RWPE2 (cell line): ENCODE measurements at places on chromosomes 4 and X.

- no peak for DNase-seq
Observed at GRCh38 chrX:110172215-110172614, 145.7 kb downstream of the AMMECR1 start.

DNA sequence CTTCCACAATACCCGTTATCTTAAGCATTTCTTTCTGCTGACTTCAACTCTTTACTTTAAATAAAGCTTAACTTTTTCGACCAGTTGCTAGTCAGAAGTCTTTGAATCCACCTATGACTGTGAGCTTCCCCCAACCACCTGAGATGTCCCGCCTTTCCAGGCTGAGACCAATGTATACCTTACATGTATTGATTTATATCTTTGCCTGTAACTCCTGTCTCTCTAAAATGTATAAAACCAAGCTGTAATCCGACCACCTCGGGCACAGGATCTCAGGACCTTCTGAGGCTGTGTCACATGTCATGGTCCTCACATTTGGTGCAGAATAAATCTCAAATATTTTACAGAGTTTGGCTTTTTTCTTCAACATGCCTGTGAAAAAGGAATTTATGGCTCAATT is 2.9 kb upstream of the TMEM164 start:
- no peak for DNase-seq

GRCh38 chr4:52915191-52915590 is 53.1 kb downstream of the RASL11B start:
- DNase-seq, result no peak

DNA sequence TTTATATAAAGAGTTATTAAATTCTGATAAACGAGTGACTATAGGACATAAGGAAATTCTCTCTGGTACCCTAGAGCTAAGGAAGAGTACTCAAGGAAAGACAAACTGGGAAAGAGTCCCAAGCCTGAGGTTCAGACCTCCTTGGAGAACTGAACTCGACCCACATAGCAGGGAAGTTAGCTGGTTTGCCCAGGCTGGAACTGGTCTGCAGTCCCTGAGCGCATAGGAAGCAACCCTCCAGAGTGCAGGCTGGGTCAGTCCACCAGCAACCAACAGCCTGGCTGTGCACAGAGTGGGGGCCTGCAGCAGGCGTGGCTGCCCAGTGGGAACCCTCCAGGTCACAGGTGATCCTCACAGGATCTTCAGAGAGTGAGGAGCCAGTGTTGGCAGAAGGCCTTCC is 114.1 kb downstream of the SOWAHB start:
- DNase-seq, result no peak

GRCh38 chrX:121301356-121301755 is 253.9 kb downstream of the GLUD2 start:
- no peak for DNase-seq

DNA sequence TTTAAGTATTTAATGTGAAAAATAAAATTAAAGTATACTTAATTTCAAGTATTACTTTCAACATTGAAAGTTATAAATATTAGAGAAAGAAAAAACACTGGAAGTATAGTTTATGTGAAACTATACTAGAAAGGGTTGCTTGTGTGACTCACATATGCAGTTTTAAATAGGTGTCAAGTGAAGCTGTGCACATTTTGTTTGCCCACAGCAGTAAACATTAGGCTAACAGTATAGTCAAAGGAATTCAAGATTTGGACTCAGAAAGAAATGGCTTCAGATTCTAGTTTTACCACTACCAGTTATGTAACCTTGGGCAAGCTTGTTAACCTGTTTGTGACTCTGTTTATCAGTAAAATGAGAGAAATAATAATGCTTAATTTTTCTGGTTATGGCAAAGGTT is 148.2 kb downstream of the FAM47B start:
- DNase-seq, result no peak

DNA sequence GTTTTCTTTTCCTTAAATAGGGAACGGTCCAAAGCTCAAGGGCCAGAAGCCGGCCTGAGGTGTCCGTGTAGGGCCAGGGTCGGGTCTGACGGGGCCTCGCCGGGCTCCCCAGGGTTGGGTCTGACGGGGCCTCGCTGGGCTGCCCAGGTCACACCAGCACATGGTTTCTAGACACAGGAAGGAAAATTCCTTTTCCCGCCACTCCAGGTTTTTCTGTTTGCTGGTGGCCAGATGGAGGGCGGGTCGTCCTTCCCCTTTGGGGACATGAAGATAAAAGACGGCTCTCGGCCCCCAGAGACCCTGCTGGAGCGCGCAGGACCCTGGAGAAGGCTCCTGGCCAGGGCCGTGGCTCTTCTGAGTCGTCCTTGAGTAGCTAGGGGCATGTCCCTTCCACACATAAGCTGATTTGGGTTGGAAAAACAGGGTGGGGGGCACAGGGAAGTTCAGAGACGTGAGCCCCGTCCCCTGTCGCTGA is 35.1 kb downstream of the PIGG start:
- no peak for DNase-seq

- DNase-seq, result no peak
Observed at GRCh38 chrX:70042399-70043371, 7.1 kb downstream of the AWAT2 start.

DNA sequence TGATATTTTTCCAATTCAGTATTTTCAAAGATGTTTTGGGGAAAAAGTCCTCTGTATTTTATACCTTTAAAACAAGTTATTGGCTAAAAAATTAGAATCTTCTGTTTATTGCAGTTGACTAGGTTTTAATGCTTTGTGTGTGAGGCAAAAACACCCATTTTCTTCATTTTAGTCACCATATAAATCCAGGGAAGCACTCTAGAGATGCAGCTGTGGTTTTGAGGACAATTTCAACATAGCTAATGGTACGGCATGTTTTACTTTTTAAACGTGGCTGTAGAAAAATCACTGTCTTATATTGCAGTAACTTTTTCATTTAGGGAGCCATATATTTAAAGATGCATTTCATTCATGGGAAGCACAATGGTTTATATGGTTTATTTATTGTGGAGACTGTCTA is 129.1 kb upstream of the PITX2 start:
- no peak for DNase-seq

GRCh38 chrX:15973299-15973698 is 118.7 kb upstream of the AP1S2 start:
- no peak for DNase-seq

DNA sequence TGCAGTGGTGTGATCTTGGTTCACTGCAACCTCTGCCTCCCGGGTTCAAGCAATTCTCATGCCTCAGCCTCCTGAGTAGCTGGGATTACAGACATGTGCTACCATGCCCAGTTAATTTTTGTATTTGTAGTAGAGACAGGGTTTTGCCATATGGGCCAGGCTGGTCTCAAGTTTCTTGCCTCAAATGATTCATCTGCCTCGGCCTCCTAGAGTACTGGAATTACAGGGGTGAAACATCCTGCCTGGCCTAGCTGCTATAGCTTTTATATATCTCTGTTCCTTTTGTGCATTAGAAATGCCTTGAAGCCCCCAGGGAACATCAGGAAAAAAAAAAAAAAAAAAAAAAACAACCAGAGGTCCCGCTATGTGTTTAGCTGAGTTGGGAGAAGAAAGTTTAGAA is 34.8 kb downstream of the UBE2K start:
- no peak for DNase-seq

GRCh38 chr4:158033416-158034120 is 139.3 kb downstream of the GASK1B start:
- DNase-seq, result no peak

DNA sequence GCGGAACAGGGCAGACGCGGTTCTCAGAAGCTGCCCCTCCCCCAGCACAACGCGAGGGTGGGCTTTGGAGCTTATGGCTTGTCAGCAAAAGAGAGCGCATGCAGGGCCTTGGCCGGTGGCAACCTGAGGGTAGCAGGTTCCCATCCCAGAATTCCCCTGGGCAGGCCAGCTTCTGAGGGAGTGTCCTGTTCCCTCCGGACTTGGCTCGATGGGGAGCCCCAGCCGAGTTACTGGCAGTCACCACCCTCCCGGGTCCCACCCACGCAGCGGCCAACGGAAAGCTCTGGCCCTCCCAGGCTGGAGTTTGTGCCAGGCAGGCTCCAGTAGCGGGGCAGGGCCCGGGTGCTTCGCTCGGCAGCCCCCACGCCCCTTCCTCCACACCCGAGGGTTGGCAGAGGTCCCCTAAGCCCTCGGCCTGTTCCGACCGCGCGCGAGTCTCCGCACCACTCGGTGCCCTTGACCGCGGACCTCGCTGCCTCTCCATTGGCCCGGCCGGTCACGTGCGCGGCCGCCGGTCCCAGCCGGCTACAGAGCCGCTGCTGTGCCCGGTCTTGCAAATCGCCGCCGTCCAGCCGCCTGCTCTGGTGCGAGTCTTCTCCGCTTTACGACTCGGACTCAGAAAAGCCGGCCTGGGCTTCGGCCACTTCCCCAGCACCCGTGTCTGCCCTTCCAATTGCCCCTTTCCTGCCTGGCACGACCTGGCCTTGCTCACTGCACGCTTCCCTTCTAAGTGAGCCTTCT is 20.9 kb upstream of the MTM1 start:
- no peak for DNase-seq

DNA sequence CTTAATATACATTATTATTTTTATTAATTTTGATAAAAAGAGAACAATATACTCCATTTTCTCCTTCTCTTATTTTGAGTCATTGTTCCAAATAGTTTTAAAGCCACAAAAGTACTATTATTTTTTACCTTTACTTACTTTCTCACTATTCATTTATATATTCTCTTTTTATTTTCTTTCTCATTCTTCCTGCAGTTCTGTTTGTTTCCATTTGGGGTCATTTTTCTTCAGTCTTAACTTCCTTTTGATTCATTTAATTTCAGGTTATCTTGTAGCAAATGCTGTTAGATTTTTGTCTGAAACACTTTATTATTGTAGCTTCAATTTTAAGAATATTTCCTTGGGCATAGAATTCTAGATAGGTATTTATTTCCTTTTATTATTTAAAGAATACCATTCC is 438.6 kb upstream of the EPHA5 start:
- DNase-seq, result no peak

- DNase-seq, result no peak
Observed at GRCh38 chrX:6909396-6909795, 238.1 kb upstream of the STS start.

DNA sequence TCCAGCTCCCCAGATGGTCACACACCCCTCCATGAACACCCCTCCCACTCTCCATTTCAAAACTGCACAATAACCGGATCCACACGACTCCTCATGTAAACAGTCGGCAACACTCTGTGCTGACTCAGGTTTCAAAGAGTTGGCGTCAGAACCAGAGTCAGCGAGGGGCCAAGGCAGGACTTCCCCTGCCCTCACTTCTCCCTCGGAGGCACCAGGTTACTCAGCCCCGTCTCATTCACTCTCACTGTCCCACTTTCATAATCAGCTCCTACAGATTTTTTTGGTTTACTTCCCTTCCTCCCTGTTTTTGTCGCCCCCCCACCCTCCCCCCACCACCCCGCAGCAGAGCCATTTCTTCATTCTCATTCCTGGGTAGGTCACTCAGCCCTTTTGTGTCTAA is 2.7 kb upstream of the TIMP1 start:
- no peak for DNase-seq

DNA sequence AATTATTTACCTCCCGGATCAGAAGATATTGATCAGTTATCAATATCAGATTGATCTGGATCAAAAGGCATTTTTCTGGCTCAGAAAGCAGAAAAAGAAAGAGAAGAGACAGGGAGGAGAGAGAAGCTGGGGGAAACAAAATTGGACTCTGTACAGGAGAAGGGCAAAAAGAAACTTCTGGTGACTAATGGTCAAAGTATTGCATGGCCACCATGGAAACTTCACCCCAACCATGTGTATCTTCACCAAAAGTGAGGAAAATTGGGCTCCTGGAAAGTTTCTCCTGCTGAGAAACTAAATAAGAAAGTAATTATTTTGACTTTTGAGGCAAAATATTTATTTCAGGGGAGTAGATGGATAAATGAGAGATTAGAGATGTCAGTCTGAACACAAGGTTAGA is 33.9 kb downstream of the RNF150 start:
- no peak for DNase-seq

DNA sequence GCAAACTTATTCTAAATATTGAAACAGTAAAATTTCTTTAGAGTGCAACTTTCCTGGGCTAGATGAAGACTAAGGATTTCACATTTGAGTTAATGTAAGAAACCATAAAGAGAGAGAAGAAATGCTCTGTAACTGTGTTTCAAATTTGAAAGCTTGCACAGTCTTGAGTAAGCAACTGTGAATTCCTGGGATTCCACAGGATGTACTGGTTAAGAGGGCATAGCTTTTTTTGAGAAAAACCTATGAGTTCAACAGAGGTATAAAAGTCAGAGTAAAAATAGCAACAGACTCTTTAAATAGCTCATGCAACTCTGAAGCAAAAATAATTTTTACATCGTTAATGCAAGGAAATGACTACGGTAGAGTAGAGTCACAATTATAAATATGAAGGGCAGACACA is 25.5 kb downstream of the ZNF330 start:
- DNase-seq, result no peak

GRCh38 chrX:132367984-132368383 is 120.9 kb downstream of the MBNL3 start:
- no peak for DNase-seq

DNA sequence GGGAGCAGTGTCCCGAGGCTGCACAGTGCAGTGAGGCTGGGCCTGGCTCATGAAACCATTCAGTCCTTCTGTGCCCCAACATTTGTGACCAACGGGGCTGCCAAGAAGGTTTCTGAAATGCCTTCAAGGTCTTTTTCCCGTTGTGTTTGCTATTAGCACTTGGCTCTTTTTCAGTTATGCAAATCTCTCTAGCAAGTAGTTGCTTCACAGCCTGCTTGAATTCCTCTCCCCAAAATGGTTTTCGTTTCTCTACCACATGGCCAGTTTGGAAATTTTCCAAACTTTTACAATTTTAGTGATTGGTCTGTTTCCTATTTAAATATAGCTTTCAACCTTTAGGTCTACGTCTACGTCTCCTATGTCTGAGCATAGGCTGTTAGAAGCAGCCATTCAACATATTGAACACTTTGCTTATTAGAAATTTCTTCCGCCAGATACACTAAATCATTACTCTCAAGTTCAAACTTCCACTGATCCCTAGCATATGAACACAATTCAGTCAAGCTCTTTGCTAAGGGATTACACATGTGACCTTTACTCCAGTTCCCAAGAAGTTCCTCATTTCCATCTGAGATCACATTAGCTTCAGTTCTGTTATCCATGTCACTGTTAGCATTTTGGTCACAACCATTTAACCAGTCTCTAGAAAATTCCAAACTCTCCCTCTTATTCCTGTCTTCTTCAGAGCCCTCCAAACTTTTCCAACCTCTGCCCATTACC is 901.8 kb downstream of the GLUD2 start:
- DNase-seq, result no peak

DNA sequence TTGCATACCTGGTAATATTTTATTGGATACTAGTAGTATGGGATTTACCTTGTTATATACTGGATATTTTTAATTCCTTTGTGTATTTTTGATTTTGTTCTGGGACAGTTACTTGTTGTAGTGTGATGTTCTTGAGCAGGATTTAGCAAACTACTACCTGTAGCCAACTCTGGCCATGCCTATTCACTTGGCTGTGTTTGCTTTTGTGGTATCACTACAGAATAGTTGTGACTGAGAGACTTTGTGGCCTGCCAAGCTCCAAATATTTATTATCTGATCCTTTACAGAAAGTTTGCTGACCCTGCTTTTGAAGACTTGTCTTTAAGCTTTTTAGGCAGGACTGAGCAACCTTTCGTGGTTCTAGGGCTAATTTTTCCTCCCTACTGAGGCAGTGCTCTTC is 17.8 kb downstream of the ZCCHC4 start:
- no peak for DNase-seq
